NT2/D1 (cell line): ENCODE measurements at places on chromosomes 3 and 15.

DNA sequence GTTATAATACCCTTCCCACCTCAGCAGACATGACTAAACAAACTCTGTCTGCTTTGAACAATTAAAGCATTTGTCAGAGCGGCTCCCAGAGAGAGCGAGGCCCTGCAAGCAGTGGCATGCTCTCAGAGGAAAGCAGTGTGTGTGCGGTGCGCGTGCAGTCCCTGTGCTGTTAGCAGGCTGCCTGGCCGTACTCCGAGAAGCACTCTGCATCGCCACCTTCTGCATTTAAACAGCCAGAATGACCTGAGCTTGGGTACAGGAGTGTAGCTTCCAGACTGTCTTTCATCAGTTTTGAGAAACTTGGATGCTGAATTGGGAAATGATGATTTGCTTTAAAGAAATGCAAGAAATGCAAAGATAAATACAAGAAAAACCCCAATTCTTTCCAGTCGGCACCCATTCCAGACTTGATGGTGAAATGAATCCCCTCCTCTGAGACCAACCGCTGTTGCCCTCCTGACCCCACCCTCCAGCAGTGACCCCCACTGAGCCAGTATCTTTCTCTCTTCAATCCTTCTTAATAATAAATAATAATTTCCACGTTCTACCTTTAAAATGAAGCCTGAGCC is 113.5 kb downstream of the VGLL4 start:
- DNase-seq, result no peak

GRCh38 chr15:91651251-91651650 is 202.3 kb upstream of the SLCO3A1 start:
- no peak for DNase-seq

DNA sequence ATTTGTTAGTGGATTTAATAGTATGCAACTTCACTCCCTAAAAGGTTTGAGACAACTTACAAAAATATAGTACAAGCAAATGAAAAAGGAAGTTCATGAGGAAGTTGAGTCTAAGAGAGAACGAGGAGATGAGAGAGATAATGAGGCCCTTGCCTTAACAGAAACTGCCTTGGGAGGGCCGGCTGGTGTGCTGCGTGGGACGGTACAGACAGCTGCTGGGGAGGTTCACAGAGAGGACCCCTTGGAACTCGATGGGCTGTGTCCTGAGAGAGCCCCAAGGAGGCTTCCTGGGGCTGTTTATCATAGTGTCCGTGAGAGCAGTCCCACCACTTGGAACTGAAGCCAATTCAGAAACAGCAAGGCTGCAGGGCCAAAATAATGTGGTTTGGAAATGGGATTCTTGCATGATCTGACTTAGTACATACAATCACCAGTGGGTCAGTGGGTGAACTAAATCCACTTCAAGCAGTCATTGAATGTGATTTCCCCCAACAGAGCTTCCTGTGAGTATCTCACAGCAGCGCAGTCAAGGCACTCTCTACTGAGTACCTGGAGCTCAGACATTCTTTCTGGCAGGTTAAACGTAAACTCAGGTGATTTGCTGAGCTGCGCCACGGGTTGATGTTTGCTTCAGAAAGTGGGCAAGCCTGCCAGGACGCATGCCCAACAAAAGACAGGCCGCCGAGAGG is 90.8 kb downstream of the CRTC3 start:
- DNase-seq, result no peak

DNA sequence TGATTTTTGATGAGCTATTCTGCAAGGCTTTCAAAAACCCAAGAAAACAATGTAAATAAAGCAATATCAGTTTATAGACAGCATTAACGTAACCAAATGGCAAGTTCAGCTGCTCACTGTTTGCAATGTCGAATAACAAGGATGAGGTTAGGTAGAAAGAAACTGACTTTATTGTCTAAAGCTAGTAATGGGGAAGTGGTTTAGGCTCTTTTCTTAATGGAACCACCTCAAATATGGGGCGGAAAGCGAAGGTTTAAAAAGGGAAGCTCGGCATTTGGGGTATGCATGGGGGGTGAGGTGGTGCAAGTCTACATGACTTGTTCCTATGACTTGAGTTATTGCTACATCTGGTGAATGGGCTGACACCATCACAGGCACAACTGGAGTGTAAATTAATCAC is 1060.2 kb downstream of the NSUN3 start:
- DNase-seq, result no peak

DNA sequence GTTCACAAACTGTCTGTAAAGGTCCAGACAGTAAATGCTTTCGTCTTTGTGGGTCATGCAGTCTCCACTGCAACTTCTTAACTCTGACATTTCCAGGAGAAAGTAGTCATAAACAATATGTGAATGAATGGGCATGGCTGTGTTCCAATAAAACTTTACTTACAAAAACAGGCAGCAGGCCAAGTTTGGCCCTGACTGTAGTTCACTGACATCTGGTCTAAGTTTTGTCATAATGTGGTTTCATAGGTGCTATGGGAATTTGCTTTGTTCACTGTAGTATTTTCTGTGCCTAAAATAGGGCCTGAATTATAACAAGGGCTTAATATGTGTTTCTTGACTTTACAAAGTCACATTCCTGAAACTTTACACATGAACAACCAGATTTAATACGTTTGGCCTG is 186.0 kb upstream of the KBTBD8 start:
- no peak for DNase-seq

DNA sequence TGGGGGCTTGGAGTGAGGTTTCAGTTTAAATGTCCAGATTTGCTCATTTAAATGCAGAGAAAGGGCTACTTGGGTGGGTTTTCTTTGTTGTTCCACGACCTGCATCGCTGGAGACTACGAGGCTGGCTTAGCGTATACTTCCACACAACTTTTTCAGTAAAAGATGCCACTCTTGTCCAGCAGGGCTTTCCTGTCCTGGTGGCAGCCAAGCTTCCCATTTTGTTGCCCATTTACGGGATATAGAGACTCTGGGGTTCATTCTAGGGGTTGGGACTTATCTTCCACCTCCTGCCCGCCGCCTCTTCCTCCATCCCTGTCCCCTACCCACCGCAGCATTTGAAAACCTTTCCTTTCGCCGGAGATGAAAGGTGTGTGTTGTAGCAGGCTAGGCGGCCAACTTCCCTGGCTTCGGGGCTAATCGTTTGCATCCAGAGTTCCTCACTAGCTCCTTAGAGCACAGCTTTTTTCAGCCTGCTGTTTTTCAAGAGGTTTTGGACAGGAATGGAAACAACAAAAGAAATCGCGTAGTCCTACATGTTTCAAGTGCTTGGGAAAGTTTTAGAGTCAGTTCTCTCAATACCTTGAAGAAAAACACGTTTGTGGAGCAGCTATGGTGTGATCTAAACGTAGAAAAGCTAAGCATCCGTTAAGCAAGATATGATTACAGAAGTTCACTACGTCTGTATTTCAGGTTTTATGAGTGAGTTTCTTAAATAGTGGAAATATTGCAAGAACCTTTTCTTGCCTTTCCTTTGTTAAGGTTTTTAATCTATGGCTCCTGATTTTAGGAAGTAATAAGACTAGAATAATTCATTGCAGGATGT is 843 bp downstream of the CHRNA5 start:
- peak; percentile 22 for DNase-seq

- DNase-seq, result no peak
Observed at GRCh38 chr3:178676942-178677790, 140.9 kb downstream of the KCNMB2 start.
